Amniotic stem cell (primary cell): ENCODE measurements at places on chromosomes 2 and 18.

- DNase-seq: no peak
Measured at GRCh38 chr2:197369228-197369932, 58.8 kb upstream of the ANKRD44 start.

DNA sequence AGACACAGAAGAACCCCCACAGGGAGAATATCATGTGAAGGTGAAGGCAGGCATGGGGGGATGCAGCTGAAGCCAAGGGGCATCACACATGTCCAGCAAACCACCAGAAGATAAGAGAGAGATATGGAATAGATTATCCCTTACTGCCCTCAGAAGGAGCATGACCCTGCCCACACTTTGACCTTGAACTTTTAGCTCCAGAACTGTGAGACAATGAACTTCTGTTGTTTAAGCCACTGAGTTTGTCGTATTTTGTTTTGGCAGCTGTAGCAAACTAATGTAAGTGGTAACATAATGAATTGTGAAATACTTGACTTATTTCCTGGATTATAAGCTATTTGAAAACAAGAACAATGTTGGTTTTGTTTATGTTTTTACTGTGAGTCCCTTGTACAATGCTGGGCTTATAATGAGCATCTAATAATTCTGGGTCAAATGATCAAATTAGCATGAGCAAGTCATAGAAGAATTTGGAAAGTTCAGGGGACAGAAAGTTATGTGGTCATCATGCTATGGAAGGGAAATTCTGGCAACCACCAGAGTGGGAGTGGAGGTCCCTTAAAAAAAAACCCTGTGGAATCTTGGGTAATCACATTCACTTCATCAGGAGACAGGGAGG lies 541.0 kb upstream of the KLHL29 start:
- DNase-seq: no peak

- no peak for DNase-seq
Measured at GRCh38 chr2:208099682-208100470, 24.4 kb downstream of the CRYGD start.

DNA sequence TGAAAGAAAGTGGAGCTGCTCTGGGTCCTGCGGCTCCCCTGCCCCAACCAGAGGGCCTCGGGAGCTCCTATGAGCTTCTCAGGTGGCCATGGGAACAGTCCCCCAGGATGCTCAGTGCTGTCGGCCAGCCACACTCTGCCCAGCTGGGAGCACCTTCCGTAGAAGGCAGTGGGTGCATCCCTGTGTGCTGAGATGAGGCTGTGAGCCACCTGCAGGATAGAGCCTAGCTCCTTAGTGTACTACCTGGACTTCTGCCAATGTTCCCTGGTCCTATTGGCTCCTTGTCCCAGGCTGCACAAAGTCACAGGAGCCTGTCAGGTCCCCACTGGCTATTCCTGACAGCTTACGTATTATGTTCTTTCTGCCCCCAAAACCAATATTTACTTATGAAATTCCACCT lies 16.1 kb downstream of the PRELID3A start:
- DNase-seq: no peak

DNA sequence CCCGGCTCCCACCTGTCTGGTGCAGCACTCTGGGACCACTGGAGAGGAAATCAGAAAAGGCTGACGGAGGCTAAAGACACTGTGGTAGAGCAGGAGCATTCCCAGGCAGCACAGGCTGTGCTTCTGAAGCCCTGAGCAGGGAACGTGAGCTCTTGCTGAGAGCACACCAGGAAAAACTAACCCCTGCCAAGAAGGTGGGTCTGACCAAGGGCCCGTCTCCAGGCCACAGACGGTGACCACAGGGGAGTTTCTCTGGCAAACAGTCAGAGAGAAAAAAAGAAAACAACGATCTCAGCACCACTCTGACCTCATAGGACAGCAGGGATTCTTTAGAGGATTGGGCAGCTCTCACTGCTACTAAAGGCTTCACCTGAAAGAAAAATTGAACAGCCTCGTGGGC lies 201.4 kb downstream of the AFF3 start:
- DNase-seq: no peak

- DNase-seq: no peak
Measured at GRCh38 chr2:54670485-54671009, 52.9 kb upstream of the EML6 start.

DNA sequence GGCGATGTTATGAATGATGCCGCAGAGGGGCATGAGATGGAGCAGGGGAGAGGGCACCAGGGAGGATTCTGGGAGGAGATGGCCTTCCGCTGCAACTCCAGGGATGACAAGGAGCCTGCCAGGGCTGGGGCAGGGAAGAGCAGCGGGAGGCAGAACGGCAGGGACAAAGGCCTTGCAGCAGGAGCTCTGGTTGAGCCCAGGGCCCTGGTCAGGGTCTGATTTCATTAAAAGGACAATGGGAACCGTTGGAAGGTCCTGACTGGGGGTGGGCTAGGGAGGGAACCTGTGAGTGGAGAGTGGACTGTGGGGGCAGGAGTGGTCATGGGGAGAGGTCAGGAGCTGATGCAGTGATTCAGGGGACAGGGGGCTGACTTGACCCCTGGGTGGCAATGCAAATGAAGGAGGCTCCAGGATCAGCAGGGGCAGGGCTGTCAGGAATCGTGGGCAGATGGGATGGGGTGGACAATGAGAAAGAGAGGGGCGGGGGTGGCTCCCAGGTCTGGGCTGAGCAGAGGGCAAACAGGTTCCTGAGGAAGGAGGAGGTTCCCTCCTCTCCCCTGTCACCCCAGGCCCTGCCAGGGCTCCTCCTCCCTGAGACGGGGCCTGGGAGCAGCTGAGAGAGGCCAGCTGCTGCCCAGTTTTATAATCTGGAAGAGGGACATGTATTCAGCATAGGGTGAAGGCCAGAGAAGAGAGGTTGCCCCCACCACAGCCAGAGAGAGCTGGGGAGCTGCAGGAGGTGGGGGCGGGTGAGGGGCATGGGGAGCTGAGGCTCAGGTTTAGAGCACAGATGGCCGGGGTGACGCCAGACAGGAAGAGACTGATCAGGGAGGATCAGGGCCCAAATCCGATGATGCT lies 7.3 kb upstream of the DUSP2 start:
- no peak for DNase-seq

- no peak for DNase-seq
Measured at GRCh38 chr18:28176698-28176947, 307 bp downstream of the CDH2 start.

DNA sequence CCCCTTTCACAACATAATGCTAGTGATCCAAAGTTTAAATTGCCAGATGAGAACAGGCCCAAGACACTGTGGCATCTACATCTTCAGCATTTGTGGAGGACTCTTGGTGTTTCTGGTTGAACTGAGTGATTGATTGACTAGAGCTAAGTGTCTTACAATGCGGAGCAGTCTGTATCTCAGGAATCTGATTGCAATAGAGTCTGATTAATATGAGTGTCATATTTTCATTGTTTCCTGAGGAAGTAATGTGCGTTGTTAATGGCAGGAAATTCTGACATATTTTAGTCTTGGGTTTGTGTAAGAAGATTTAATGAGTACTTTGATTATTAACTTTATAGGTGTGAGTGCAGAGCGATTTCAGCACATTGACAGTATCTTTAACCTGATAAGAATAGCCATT lies 82.0 kb upstream of the PROKR1 start:
- no peak for DNase-seq

DNA sequence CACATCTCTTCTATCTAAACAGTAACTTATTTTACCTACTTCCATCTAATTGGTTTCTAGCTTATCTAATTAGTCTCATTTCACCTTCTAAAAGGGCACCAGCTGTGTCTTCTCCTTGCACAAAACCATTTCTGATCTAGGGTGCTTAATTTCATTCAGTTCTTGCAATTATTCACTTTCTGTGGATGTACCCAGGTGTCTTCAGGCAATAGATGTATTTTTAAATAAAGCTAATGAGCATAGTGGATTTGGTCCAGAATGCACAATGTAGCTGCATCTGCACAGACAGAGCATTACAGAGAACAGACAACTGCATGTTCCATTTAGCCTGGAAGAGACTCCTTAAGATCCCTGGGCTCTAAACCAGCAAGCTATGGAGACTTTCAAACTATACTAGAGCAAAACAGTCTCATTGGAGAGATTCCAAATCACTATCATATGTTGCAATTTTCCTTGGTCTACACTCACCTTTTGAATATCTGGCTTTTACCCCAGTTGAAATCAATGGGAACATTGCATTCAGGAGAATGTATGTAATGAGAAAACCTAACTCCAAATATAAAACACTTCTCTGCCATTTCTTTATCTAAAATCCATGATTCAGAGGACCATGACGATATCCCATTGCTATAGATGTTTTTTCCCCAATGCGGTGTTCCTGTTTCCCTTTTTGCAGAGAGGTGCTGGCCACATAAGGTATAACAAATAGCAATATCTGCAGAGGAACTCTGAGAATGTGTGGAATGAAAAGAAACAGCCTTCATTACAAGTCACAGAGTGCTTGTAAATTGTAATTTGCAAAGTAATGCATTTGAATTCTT lies 3.5 kb upstream of the RFX8 start:
- DNase-seq: no peak

GRCh38 chr2:17719562-17720371 lies 33.8 kb downstream of the SMC6 start:
- no peak for DNase-seq

GRCh38 chr2:192398236-192398635 lies 203.5 kb upstream of the TMEFF2 start:
- no peak for DNase-seq
